ENCODE measurements at places on chromosomes 11 and 22. TPM values are rescaled to one million over a fixed set of nuclear protein-coding genes. Genes with fewer than 3 reads are reported as not detected.

DNA sequence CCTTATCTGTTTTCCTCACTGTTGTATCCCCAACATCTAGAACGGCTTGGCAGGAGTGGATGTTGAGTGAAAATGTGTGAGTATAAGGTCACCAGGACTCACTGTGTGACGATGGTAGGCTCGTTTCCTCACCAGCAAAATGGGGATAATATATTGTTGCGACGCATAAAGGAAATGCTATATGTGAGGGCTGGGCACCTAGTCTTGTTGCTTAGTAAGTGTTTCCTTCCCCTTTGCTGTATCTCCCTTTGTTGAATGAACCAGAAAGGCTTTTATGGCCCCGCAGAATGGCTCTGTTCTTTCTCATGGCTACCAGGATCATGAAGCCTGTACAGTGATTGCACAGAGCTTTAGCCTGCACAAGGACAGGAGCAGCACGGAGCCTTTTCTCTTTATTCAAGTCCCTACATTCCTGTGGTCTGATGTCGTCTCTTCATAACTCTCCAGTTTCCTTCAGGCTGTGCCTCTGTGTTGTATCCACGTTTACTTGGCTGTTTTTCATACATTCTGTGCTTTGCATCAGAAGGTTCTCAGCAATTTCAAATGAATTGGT is 5.4 kb downstream of the TNRC6B start:
- DNase-seq, result no peak

OR56A1 gene
- not detected for total RNA-seq

DNA sequence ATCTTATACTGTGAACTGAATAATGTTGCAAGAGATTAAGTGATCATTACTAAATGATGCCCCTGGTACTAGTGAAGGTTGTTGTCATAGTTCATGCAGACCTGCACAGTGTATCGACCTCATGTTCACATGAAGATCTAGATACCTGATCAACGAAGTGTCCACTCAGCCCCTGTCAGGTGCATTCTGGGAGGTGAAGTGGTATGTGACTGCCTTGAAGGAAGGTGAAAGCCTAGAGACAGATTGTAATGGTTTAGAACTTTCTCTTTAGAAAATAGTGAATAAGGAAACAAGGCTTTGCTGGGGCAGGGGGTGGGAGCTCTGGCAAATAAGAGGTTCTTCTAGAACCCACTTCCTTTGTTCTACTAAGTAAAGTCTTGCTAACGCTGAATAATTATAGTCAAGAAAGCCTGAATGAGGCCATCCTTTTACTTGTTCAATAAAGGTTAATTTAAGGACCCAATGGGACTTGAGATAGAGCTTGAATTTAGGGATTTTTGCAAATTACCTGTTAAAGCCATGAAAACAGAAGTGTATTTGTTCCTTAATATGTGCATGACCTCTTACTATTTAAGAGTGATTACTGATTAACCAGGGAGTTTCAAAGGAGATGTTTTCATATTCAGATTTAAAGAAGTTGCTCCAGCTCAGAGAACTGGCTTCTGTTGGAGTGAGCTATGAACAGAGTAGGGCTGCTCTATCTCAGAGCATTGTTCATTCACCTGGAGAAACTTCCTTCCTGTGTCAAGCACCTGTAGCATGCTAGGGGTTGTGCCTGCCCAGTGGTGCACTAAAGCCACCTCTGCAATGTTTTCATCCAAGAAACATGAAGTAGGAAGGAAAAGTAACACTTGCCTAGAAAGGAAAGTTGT is 45.3 kb downstream of the C22orf31 start:
- no peak for DNase-seq

GRCh38 chr22:49305966-49306631 is 521.6 kb downstream of the BRD1 start:
- no peak for DNase-seq

- DNase-seq, result peak; percentile 20
Measured at GRCh38 chr11:123197711-123198110, 2.7 kb upstream of the CLMP start.

RAG1 gene
- total RNA-seq, result 0.39 TPM

DNA sequence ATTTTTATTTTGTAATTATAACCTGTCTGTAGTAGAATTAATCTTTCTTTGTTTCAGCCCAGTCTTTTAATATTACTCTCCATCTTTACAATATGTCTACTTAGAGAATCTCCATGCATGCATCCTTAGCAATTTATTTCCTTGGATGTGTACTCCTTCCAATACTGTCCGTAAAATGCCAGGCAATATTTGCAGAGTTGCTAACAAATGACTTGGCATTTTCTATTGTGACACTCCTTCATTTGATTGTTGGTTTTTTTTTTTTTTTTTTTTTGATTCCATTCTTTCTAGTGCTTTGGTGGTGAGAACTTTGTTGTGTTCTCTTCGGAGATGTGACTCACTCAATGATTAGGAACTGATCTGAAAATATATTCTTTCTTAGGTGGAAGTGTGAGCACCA is 220.3 kb downstream of the CNTN5 start:
- no peak for DNase-seq

DNA sequence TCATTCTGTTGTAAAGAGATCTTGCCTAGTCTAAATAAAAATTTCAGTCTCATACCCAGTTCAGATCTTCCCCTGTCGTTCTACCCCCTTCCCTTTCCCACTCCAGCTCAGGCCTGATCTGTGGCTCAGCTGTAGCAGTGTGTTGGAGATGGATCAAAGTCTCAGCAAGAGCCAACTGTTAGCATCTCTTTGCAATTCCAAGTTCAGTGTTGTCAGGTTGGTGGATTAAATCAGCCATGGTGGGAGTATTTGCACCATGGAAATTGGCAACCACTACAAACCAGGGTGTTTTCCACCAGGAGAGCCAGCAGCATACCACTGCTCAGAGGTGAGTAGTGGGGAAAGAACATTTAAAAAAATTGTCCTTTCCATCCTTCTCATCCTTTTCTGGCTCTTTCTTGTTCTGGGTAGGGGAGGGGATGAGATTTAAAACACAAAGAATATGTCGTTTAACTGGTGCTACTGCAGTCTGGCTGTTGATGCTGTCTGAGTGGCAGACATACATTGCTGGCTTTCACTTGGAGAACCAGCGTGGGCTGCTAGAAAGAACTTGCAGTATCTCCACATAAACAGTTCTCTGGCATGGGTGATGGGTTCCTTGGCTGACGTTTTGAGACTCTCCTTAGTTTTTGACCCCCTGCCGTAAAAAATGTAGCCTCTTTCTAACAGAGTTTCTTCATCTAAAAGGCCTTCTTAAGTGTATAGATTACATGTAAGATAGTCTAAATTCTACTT is 514.1 kb downstream of the RAB38 start:
- no peak for DNase-seq

- no peak for DNase-seq
Measured at GRCh38 chr22:49018601-49019000, 809.1 kb downstream of the BRD1 start.

DNA sequence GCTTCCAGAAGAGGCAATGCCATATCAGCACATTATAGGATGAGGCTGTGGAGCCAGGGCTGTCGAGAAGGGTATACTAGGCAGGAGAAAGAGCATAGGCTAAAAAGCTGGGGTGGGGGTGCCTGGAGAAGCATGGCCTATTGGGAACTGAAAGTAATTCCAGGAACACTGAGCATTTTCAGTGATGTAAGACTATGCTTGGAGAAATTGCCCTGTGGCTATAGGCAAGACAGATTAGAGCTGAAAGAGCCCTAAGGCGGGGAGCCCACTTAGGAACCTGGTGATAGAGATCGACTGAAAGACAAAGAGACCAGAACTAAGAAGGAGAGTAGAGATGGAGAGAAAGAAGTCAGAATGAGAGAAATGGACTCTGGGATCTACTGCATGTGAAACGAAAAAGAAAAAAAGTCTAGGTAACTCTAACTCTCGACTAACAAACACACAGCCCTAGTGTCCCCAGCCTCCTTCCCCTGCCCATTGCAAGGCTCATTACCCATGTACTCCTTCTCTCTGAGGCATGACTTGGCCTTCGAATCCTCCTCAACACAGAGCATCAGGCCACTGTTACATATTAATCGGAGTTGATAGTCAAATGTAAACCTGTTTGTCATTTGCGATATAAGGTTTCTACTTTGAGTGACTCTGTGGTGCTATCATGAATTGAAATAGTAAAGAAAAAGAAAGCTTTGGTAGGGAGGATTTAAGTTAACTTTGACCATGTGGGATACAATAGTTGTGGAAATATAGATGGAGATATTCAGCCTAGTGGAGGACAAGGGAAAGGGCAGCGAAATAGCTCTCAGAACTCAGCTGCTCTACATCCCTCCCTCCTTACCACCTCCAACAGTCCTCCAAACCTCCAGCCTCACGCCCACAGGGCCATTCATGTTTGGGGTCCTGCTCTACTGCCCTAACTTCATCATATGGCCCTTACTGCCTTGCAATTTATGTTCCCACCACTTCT is 52.3 kb upstream of the BMAL1 start:
- DNase-seq, result no peak

GRCh38 chr22:44454113-44454769 is 43.8 kb downstream of the RTL6 start:
- no peak for DNase-seq

DBX1 gene
- not detected for total RNA-seq

GRCh38 chr11:107747622-107748021 is 35.8 kb upstream of the SLN start:
- no peak for DNase-seq

- peak; percentile 70 for DNase-seq
Measured at GRCh38 chr22:40345815-40346184, 500 bp upstream of the ADSL start.

MS4A3 gene
- not detected for total RNA-seq

DNA sequence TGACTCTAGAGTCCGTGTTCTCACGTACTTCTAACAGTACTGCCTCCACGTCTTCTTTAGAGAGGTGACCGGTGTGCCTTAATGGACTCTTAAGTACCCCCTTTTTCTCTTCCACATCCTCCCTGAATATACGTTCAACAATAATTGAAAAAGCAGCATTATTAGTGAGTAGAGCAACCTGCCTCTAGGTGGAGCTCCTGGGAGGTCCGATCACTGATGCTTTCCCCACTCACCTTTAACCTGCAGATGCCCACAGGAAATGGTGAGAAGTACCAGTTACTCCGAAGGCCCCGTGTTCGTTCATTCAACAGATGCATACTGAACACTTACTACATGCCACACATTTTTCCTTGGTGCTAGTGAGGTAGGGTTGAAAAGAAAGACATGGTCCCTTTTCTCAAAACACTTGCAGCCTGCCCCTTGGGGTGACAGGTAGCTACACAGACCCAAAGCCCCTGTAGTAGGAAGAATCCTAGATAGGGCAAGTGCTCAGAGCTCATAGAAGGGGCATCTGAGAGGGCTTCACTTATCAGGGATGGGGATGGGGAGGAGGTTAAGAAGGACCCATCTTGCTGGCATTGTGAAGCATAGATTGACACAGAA is 72.7 kb downstream of the FEZ1 start:
- DNase-seq, result no peak

DNA sequence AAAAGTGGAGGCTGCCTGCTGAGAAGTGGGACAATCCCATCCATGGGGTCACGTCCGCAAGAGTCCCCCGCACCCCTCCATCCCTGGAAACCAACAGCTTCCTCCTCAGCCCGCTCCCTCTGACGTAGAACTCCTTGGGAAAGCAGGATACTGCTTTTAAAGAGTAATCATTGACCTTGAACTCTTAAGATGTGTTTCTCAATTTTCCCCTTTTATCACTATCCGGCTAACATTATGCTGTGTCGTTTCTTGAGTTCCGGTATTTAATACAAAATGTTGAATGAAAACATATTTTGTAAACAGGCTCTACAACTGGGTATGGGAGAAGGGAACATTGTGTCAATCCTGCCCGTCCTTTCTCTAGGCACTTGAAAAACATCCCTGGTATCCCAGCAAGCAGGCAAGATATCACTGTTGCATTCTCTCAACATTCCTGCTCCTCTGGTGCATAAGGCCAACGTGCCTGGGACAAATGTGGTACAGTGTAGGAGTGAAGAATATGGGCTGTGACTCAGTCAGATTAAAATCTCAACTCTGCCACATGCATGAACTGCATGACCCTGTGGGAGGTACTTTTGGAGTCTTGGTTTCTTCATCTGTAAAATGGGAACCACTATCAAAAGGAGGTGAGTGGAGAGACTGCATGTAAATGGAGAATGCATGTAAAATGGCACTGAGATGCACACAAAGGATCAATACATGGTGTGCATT is 52.8 kb downstream of the WT1 start:
- DNase-seq, result no peak

DNA sequence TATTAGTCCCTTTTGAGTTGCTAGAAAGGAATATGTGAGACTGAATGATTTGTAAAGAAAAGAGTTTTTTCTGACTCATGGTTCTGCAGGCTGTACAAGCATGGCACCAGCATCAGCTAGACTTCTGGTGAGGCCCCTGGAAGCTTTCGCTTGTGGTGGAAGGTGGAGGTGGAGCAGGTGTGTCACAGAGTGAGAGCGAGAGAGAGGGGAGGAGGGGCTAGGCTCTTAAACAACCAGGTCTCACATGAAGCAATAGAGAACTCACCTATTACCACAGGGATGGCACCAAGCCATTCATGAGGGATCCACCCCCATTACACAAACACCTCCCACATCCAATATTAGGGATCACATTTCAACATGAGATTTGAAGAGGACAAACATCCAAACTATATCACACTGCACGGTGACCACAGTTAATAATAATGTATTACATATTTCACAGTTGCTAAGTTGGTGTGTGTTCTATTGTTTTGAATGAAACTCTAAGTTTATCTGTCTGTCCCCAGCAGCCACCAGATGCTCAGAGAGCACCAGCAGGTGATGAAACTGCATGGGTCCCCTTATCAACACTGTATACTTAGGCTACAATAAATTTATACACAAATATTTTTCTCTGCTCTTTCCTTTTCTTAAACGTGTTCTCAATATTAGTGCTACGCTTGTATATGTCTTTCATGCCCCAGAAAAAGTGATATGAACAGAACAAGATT is 14.1 kb downstream of the ZFP91 start:
- DNase-seq, result peak; percentile 55

DNA sequence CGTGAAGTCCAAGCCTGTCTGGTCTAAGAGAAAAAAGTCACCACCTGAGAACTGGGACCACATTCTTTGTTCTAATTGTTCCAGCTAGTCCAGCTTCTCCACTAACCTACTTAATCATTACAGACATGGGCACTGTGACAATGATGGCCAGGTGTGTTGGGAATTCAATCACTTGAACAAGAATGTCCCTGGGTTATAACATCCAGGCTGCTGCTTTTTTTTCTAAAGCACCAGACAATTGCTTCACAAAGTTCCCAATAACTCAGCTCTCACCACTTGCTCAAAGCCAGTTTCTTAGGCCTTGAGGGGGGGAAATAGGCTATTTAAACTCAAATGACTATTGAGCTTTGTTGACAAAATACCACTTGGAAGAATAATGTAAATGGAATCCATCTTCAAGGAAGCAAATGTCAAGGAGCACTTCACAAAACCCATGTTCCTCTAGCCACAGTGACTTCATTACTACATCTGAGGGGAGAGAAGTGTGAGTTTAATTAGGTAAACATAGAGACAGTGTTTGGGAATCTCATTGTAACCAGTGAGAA is 80.3 kb downstream of the ME3 start:
- DNase-seq, result no peak

- no peak for DNase-seq
Measured at GRCh38 chr22:28268171-28268570, 349.1 kb upstream of the PITPNB start.

All from activated T-cell treated with anti-CD3 and anti-CD28 coated beads, Interleukin-2, amount 50 U/mL, for 72 hours (primary cell).